Posterior cingulate gyrus (tissue), 11 donors: ENCODE measurements at places on chromosomes 11 and 22.

DNA sequence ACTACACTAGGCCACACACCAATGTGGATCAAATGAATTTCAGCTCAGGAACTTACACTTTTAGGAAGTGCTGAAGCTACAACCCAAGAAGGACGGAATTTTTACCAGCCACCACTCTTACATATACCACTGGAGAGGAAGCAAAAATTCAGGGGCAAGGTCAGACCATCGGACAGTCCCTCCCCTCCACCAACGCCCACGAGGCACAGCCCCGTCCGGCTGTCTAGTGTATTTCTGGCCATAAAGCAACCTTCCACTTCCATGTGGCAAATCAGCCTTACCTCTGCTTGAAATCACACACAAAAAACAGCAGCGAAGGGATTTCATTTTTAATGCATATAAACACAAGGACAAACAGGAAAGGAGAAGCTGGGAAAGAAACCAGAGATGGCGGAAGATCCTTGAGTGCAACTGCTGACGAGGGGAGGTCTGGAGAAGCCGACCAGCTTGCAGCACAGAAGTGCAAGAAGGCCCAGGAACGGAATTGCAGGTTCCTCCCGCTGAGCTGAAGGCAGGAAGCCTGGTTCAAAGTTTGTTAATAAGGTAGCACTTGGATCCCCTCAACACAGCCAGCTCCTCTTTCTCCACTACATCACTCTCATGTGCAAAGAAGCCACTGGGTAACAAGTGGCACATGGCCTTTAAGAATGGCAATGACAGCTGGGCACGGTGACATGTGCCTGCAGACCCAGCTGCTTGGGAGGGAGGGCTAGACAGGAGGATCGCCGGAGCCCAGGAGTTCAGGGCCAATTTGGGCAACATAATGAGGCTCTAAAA, 71.5 kb downstream of the SHANK2 start:
- DNase-seq: no peak

DNA sequence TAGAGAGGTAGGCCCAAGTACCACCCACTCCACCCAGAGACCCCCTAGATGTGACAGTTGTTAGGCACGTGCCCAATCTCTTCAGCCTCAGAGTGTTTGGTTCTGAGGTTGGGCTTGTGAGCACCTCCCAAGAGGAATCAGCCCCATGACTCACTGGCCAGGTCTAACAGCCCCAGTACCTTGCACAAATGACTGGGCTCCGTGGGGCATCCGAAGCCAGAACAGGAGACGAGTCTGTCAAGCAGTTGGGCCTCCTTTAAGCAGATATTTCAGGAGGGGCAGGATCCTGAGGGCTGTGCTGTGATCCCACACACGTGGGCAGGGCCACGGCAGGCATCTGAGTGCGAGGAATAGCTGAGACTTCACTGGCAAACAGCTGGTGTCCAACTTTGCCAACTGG, 29.1 kb upstream of the FGF19 start:
- DNase-seq: no peak

DNA sequence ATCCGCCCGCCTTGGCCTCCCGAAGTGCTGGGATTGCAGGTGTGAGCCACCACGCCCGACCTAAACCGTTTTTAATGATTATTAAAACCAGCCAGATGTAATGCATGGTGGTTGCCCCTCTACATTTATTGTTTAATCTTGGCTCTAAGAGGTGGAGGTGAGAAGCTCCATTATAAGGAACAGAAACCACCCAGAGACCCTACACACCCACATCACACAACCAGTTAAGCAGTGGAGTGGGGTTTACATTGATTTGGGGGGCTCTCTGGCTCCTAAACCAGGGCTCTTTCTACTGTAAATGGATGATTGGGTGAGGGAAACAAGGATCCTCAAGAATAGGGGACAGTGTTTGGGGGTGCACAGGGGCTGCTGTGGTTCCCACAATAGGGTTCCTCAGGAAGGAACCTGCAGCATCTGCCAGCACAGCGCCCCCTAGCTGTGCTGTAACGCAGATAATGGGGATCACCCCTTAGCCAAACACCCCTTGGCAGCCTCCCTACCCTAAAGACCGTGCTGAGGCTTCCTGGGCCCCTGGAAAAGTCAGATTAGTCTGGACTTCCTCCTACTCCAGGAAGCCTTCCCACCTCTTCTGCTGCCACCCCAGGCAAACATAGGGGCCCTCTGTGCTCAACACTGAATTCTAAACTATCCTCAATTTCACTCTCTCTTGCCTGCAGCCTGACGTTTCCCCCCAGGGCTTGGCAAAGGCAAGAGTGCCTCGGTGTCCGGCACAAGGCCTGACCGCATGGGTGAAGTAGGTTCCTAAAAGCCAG, 2.4 kb downstream of the MPST start:
- DNase-seq: no peak

GRCh38 chr11:122020902-122021301, 95.1 kb downstream of the BLID start:
- DNase-seq: no peak

GRCh38 chr11:126809514-126810289, 190.9 kb downstream of the KIRREL3 start:
- no peak for DNase-seq

DNA sequence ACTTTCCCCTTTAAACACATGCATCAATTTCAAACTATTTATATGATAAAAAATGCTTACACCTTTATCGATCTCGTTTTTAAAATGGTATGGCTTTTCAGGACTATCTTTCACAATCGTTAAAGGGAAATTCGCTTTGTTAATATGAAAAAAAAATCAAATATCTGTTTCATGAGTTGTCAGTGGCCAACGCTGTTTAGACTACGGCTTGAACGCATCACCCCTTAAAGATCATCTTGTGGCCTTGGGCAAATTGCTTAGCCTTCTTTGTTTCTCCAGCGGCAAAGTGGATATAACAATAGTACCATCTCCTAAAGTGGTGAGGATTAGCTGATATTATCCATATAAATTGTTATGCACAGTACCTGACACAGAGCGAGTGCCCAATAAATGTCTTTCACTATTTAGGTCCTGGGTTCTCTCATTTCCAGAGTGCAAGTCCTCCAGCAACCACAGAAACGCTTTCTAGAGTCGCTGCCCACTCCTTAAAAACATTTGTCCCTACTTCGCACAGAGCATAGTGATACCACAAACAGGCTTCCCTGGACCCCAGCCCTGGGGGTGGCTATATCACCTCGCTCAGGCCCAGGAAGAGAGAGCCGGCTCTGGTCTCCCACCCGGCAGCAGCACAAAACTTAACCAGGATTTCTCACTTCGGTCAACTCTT, 904 bp downstream of the SLC35F2 start:
- DNase-seq: no peak

- no peak for DNase-seq
Observed at GRCh38 chr22:31732089-31732829, 17.7 kb downstream of the PRR14L start.

DNA sequence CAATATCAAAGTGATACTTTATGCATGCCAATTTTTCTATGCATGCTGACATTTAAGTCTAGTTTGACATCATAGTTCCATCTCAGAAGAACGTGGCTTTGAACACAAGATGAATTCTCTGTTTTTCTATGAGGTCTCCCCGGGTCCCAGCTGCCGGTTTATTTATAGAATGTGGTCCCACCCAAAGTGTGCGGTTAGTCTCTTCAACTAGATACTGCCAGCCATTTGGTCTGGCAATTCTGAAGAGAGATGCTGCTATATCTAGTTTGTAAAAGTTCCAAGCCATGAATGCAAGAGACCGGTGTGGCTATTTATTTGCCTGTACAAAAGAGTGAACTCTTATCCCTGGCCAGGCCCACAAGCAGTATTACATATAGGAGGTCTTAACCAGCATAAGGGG, 9.2 kb downstream of the OR5A2 start:
- DNase-seq: no peak

- DNase-seq: no peak
Observed at GRCh38 chr11:79852176-79852575, 411.3 kb upstream of the TENM4 start.

DNA sequence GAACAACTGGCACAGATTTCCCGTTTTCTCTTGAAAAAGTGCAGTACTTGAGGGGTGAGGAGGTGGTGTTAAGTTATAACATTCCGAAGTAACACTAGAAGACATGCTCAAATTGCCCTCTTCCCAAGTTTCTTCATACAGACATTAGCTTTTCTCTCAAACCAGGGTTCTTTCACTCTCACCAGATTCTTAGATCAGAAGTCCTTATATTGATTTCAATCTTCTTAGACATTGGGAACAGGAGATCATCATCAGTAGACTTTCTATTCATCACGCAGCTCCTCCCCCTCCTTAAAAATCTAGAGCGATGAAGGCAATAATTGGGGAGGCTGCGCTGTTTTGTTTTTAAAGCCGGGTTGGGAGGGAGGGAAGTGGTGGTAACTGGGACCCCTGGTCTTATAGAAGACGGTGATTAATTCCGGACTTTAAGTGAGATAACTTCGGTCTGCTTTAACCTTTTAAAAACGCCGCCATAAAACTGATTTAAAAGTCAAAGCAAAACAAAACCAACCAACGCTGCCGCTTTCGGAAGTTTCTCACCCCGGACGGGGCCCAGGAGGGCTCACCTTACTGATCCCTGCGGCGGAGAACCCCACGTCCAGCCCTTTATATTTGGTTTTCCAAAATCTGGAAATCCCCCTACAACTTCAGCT, 665 bp downstream of the USP28 start:
- no peak for DNase-seq

DNA sequence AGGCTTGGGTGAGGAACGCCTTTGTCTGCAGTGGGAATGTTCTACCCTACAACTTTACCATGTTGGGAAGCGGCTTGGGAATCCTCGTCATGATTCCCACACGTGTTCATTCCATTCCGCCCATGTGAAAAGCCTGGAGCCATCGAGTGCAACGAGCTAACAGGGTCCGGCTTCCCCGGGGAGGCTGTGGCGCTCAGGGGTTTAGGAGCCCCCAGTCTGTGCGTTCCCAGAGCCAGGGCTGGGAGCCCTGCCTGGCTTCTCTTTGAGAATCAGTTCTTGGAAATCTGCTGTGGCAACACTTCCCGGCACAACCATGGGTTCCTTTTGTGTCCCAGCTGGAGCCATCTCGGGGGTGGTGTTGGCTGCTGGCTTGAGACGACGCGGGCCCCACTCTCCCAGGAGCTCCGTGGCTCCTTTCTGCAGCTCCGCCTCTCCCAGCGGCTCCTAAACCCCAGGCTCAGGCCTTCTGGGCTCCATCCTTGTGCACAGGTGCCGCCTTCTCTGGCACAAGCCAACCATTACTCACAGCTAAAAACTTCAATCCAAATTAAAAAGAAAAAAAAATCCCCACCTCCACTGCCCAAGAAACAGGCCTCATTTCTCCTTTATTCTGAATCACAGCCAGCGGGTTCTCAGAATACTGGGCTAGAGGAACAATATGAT, 18.7 kb upstream of the PPFIA1 start:
- DNase-seq: peak; percentile 78

DNA sequence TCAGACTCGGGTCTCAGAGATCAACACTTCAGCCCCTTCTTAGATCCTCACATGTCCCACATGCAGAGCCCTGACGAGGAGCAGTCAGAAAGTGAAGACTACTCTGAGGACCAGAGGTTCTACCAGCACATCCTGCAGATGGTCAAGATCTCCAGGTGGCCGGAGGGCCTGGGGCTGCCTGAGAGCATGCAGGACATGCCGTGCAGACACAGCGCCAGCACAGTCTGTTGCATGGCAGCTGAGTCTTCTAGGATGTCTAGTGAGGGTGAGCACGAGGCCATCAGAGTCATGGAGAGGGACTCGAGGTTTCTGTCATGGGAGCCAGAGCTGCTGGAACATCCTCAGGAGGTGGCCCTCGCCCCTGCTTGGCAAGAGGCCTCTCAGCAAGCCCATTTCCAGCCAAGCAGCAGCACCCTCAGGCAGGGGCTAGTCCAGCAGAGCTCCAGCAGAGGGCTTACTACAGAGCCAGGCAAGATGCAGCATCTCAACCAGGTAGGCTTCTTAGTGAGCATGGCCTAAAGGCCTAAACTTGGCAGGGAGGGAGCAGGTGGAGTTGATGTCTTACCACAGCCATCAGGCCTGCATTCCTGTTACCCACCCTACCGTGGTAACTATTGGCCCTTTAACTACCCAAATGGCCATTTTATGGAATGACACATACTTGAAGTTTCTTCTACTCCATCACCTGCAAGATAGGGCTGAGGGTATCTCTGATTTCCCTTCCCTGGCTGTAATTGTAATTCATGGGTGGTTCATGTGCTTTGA, 28.7 kb downstream of the CEP164 start:
- DNase-seq: no peak

DNA sequence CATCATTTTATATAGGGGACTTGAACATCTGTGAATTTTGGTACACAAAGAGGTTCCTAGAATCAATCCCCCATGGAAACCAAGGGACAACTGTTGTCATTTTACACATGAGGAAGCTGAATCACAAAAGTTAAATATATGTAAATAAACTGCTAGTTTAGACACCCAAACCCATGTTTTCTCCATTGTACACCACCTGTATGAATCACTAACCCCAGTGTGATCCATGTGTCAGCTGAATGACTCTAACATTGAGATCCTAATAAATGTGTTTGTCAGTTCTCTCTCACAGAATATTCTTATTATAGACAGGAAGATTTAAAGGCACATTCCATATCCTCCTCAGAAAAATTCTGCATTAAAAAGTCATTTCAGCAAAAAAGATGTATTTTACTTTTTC, 83.3 kb downstream of the ATG16L2 start:
- DNase-seq: no peak

DNA sequence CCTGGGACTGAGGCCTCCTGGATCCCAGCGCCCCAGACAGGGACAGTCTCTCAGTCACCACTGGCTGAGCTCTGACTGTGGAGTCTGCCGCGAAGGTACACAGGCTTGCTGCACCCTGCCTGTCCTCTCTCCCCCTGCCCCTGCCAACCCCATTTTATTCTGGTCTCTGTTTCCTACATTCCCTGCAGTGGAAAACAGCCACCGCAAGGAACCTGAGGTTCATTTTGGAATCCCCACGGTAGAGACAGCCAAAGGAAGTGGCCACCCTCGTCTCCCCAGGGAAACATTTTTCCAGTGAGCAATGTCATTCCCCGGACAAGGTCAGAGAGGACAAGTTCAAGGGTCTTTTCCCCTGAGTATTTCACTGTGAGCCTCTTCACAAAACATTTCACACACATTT, 56.6 kb downstream of the FBXO7 start:
- DNase-seq: no peak

- DNase-seq: peak; percentile 7
Observed at GRCh38 chr11:5476186-5476819, 12.2 kb upstream of the OR52D1 start.

- DNase-seq: no peak
Observed at GRCh38 chr22:47452184-47452583, 689.7 kb downstream of the TBC1D22A start.

- no peak for DNase-seq
Observed at GRCh38 chr11:133122256-133122655, 410.0 kb downstream of the OPCML start.

DNA sequence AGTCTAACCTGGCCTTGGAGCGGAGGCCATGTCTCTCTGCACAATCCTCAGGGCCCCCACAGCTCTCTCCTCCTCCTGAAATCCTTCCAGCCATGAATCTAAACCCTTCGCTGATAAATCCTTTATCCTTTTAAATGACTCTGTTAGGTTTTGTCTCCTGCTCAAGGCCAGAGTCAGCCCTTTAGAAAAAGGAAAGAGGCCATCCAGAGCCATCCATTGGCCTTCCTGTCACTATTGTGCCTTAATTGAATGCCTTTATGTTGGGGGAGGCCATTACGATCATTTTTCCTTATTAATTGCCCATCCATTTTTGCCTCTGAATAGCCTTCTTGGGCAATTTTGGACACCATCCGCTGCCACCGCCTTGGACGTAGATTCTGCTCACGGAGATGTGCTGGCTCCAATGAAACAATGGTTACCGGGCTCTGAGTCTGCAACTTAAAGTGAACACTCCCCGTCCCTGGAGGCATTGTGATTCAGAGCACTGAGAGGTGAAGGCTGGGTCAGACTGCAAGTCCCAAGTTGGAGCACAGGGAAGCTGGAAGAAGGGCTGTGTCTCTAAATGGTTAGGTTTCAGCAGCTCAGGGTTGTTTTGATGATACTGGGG, 213.0 kb upstream of the E2F8 start:
- DNase-seq: no peak
